GM23338 (cell line): ENCODE measurements at places on chromosomes 3 and 15. TPM values are rescaled to one million over a fixed set of nuclear protein-coding genes. Genes with fewer than 3 reads are reported as not detected.

- peak overlapping the region; percentile 3; the same call in 1 of the 2 replicates for H3K4me3 ChIP-seq
- no peak overlapping the region for H3K27ac ChIP-seq
- H3K36me3 ChIP-seq: peaks cover 5% of the 10 kb centered on the region; the same call in 1 of the 2 replicates
- peak; percentile 89 for DNase-seq
- peaks cover 59% of the 10 kb centered on the region for H3K4me1 ChIP-seq
- H3K27me3 ChIP-seq: no peaks in the 10 kb centered on the region
These were observed 14.1 kb downstream of the UBP1 start for GRCh38 chr3:33426068-33426467.

- H3K4me1 ChIP-seq: peaks cover 37% of the 10 kb centered on the region
- no peak overlapping the region for H3K4me3 ChIP-seq
- no peaks in the 10 kb centered on the region for H3K36me3 ChIP-seq
- H3K27ac ChIP-seq: no peak overlapping the region
These were observed 173.3 kb upstream of the ICE2 start for GRCh38 chr15:60652245-60652644.

GRCh38 chr3:149812165-149812605, 830 bp upstream of the RNF13 start:
- H3K27ac ChIP-seq: peak overlapping the region; percentile 99
- H3K27me3 ChIP-seq: no peaks in the 10 kb centered on the region
- no peaks in the 10 kb centered on the region for H3K36me3 ChIP-seq
- no peak for DNase-seq

DNA sequence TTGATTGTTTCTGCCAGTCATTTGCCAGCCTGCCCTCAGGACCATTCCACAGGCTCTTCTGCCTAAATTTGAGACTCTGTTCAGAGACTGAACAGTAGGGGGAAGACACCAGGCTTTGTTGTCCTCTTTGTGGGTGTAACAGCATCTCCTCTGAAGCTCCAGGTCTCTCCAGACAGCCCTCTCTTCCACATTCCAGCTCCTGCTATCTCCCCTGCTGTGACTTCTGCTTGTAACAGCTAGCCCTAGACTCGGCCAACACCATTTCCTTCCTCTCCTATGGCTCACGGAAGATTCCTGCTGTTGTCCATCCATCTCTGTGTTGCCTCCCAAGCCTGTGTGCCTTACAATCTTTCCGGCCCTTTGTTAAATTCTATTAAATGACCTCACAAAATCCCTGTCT, 40.2 kb downstream of the SUCLG2 start:
- no peak overlapping the region for H3K27ac ChIP-seq
- DNase-seq: peak; percentile 38
- no peaks in the 10 kb centered on the region for H3K36me3 ChIP-seq
- no peak overlapping the region for H3K4me3 ChIP-seq

DNA sequence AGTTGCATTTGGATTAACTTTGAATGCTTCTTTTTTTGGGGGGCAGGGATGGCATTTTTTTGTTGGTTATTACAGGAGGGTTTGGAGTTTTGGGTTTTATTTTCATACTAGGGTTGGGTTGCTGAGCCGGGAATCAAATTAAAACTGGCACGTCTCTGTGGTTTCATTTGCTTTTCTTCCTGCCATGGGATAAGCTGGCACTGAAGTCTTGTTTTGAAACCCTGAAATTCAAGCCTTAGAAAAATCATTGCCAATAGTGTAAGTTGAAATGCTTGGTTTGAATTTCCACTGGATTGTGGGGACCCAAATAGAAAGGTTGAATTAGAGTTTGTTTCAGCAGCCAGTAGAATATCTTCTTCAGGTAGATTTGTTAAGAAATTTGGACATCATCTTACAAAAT, 193.1 kb upstream of the DCBLD2 start:
- H3K36me3 ChIP-seq: no peaks in the 10 kb centered on the region
- no peak overlapping the region for H3K27ac ChIP-seq
- no peak for DNase-seq
- no peaks in the 10 kb centered on the region for H3K27me3 ChIP-seq
- no peak overlapping the region for H3K4me3 ChIP-seq

GRCh38 chr15:59104602-59104911, 389 bp upstream of the CCNB2 start:
- H3K4me3 ChIP-seq: peak overlapping the region; percentile 78
- H3K27ac ChIP-seq: peak overlapping the region; percentile 65; the same call in 1 of the 2 replicates

GRCh38 chr3:64188810-64189560, 36.3 kb downstream of the PRICKLE2 start:
- H3K27me3 ChIP-seq: no peaks in the 10 kb centered on the region
- no peaks in the 10 kb centered on the region for H3K36me3 ChIP-seq
- DNase-seq: no peak
- H3K4me1 ChIP-seq: peaks cover 7% of the 10 kb centered on the region; the same call in 1 of the 2 replicates
- H3K27ac ChIP-seq: no peak overlapping the region
- no peak overlapping the region for H3K4me3 ChIP-seq

DNA sequence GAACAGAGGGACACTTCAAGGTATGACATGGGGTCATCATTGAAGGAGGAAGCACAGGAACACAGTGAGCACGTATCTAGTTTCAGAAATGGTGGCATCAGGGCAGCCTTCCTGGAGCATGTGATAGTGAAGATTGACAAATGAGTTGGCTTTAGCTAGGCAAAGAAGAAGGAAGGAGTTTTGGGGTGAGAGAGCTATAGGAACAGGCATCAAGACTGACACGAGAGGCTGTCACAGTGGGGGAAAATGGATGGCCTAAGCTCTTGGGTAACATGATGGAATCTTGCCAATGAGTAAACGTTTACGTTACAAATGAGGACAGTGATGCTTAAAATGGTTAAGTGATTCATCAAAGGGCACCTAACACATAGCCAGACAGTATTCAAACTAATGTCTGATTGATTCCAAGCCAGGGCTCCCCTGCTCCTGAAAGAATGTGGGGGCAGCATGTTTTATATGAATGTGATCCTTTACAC, 23.1 kb upstream of the GPR171 start:
- no peak overlapping the region for H3K27ac ChIP-seq
- DNase-seq: no peak
- no peaks in the 10 kb centered on the region for H3K36me3 ChIP-seq

DNA sequence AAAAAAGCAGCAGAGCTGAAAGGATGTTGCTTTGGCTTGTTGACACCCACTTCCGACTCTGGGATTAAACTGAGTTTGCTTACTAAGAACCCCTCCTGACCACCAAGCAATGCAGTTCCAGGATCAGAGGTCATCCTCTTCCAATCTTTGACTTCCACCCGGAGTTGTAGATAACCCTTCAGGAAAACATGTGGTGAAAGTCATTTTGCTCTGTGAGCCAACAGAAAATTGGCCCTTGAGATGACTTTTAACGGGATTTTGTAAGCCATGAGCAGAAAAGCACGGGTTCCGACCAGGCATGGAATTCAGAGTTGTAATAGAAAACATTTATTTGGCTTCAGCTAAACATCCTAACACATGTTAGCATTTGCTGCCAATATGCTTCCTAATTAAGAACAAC, 171.6 kb upstream of the NR2F2 start:
- no peaks in the 10 kb centered on the region for H3K36me3 ChIP-seq
- no peaks in the 10 kb centered on the region for H3K4me1 ChIP-seq
- no peak for DNase-seq
- no peaks in the 10 kb centered on the region for H3K27me3 ChIP-seq
- H3K27ac ChIP-seq: no peak overlapping the region

GRCh38 chr3:143998266-143998665, 26.6 kb downstream of the DIPK2A start:
- no peaks in the 10 kb centered on the region for H3K4me1 ChIP-seq
- H3K36me3 ChIP-seq: no peaks in the 10 kb centered on the region
- H3K4me3 ChIP-seq: no peak overlapping the region
- no peak overlapping the region for H3K27ac ChIP-seq

DNA sequence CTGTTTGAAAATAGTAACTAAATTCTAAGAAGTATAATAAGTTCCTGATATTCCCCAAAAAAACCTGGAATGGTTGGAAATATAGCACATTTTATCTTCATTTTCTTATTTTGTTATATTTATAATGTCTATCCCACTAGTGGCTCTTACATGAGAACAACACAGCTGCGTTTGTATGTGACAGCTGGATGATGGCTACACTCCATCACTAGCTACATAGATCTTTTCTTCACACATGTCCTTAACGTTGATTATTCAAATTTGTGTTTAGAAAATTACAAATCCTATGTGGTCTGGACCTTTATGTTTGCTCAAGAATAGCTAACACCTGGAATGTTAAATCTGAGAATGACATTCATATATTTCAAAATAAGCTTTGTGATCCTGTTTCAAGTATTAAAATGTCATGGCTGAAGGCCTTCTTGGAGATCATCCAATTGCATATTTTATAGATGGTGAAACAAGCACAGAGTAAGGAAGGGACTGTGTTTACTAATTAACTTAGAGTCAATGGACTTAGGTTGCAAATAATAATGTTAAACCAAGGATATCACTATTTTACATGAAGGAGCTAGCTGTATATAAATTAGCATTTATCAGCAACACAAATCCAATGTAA, 60.8 kb downstream of the ATP13A5 start:
- H3K27me3 ChIP-seq: no peaks in the 10 kb centered on the region
- no peak overlapping the region for H3K4me3 ChIP-seq
- H3K36me3 ChIP-seq: no peaks in the 10 kb centered on the region
- H3K27ac ChIP-seq: no peak overlapping the region
- DNase-seq: no peak
- H3K4me1 ChIP-seq: peaks cover 9% of the 10 kb centered on the region

DNA sequence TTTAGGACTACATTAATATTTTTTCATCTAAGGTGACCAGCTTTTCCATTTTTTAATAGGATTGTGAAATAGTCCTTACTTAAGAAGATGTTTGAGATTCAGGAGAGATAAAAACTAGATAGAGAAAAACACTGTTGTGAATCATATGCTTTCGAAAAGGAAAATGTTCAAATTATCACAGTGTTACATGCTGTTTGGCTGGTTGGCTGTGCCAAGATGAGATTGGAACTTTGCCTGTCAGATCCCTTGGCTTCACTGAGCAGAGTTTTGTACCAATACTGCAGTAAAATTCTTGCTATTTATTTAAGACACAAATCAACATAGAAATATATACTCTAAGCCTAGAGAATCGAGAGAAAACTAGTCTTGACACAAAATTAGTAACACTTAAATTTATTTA, 117.2 kb downstream of the OXSM start:
- no peak for DNase-seq
- no peak overlapping the region for H3K4me3 ChIP-seq
- no peak overlapping the region for H3K27ac ChIP-seq
- no peaks in the 10 kb centered on the region for H3K36me3 ChIP-seq

DNA sequence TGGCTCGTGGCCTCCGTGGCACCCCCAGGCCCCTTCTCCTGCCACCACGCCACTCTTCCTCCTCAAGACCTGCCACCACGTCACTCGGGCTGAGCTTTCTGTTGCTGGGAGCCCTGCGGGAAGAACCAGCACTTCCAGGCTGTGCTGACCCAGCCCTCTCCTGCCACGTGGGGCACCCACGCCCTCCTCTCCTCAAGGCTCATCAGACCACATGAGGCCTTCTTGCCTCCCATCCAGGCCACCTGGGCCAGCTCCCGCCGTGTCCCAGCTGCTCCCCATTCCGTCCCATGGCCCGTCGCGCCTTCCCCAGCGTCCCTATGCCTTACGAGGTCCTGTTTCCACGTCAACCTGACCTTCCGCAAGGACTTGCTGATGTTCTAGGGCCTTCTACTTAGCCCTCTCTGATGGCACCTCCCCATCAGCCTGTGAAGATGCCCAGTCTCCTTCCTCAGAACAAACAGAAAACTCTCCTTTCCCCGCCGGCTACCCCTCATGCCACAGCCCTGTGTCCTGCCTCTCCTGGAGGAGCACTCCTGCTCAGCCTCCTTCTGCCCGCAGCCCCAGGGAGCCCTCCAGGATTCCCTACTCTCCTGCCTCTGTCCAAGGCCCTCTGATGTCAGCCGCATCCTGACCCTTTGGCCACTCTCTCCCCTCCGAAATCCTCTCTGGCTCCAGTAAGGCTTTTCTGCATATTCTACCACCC, 71.1 kb upstream of the BLM start:
- H3K4me1 ChIP-seq: no peaks in the 10 kb centered on the region; the same call in 1 of the 2 replicates
- no peaks in the 10 kb centered on the region for H3K36me3 ChIP-seq
- no peak overlapping the region for H3K4me3 ChIP-seq
- H3K27ac ChIP-seq: no peak overlapping the region
- no peaks in the 10 kb centered on the region for H3K27me3 ChIP-seq

GRCh38 chr3:65689436-65689835, 349.3 kb downstream of the MAGI1 start:
- peak overlapping the region; percentile 76; the same call in 1 of the 2 replicates for H3K27ac ChIP-seq
- DNase-seq: peak; percentile 48
- H3K36me3 ChIP-seq: no peaks in the 10 kb centered on the region
- no peaks in the 10 kb centered on the region for H3K27me3 ChIP-seq

DNA sequence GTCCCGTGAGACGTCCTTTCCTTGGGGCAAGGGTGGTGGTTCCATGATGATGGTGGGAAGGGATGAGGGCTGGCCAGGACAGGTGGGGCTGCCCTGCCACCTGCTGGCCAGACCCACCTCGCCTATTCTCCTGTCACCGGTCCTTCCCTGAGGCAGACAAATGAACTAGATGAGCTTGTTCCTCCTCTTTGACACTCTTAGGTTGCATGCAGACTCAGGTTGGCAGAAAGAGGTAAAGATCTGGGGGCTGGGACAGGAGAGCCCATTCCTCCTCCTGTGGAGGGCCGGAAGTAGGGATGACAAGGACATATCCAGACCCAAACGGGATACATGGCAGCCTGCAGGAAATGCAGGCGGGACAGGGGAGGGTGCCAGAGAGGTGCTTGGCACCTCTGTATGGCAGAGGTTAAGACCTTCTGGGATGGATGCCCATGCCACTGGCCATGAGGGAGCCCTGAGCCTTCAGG, 38.6 kb downstream of the ACSBG1 start:
- DNase-seq: peak; percentile 68
- H3K4me3 ChIP-seq: no peak overlapping the region
- H3K27me3 ChIP-seq: no peaks in the 10 kb centered on the region
- no peaks in the 10 kb centered on the region for H3K36me3 ChIP-seq

DNA sequence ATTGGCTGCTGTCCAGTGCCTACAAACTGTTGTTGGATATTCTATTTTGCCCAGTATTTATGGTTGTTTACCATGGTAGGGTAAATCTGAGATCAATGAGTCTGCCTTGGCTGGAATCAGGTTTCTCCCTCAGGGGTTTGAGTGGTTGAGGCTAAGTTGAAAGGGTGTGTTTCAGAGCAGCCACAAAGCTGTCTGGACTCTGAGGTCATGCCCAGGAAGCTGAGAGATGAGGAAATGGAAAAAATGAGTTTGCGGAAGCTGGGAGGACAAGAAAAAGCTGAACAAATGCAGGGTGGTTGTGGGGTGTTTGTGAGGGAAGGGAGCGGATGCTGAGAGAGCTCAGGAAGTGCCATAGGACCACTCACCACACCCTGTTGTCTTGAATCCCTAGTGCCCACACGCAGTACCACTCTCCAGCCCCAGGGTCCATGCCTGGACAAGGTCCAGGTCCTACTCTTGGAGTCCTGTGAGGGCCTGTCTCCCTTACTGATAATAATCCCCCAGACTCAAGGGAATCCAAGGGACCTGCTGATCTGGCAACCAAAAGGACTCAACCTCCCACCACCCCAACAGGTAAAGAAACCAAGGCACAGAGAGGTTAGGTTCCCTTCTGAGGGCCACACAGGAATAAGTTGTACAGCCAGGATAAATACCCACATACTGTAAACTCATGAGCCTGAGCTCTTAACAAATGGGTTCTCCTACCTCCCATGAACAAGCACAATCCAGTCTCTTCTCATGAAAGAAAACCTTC, 81.6 kb downstream of the PPCDC start:
- H3K36me3 ChIP-seq: no peaks in the 10 kb centered on the region
- no peak for DNase-seq
- H3K27ac ChIP-seq: no peak overlapping the region
- no peaks in the 10 kb centered on the region for H3K27me3 ChIP-seq
- no peaks in the 10 kb centered on the region for H3K4me1 ChIP-seq

PP2D1 gene
- not detected in 2 replicates for total RNA-seq

ITIH1 gene
- not detected in 2 replicates for total RNA-seq

DNAJA4 gene
- 10.3 and 12.5 TPM in 2 replicates for total RNA-seq

GABRA5 gene
- 15.5 and 25.9 TPM in 2 replicates for total RNA-seq

CD276 gene
- total RNA-seq: 131 and 158 TPM in 2 replicates

PTPRG gene
- 117 and 131 TPM in 2 replicates for total RNA-seq

DISP2 gene
- 1.0 and 1.3 TPM in 2 replicates for total RNA-seq

RYR3 gene
- 0.97 and 1.2 TPM in 2 replicates for total RNA-seq
